ENCODE measurements at places on chromosomes 1 and 21.

DNA sequence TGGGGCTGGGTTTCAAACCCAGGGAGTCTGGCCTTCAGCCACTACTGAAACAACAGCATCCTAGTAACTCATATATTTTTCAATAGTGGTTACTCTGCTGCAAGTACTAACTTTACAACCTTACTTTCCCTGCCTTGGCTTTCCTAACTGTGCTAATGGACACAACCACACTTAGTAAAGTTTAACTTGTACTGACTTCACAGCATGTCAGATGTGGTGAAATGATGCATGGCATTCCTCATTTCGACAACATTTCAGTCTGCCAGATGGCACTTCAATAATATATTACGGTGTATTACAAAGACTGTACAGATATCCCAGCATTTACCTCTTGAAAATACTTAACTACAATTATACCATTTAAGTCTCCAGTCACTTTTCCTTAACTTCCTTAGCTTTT is 27.8 kb downstream of the LRRC7 start:
- DNase-seq = no peak

DNA sequence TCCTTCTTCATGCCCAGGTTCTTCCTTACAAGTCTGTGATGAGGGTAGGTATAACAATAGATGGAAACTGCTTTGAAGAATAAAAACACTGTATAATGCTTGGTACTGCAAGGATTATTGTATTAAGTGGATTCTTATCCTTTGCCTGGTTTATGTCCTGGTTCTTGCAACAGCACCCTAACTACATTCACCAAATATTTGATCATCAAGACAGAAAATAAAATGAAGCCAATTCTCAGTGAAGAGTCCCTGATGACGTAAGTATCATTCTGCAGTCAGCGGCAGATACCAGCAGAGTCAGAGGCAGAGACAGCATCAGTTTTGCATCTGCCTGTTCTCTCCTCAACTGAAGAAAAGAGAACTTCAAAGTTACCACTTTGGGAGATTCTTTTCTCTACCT is 19.7 kb downstream of the ARHGEF11 start:
- DNase-seq = no peak

GRCh38 chr1:39954324-39954869 is 548 bp upstream of the MFSD2A start:
- DNase-seq = no peak

DNA sequence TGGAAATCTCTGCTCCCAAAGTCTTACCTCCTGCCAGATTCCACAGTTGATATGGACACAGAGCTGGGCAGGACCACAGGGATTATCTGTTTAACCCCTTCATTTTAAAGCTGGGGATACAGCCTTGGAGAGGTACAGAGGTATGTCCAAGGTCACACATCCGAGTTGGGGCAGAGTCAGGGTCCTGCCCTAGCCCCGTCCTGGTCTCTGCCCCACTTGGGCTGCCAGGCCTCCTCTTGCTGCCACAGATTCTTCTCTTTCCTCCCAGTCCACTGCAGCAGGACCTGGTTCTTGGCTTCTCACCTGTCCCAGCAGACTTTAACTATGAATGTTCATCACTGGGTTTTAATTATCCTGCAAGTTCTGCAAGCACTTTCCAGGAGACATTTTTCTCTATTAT is 258.3 kb downstream of the MATN1 start:
- no peak for DNase-seq

- DNase-seq = no peak
These were observed 53.0 kb downstream of the LRRC71 start for GRCh38 chr1:156973417-156973816.

- DNase-seq = no peak
These were observed 163.7 kb downstream of the NTPCR start for GRCh38 chr1:233114159-233114558.

GRCh38 chr1:110927484-110928075 is 36.1 kb downstream of the LRIF1 start:
- no peak for DNase-seq

DNA sequence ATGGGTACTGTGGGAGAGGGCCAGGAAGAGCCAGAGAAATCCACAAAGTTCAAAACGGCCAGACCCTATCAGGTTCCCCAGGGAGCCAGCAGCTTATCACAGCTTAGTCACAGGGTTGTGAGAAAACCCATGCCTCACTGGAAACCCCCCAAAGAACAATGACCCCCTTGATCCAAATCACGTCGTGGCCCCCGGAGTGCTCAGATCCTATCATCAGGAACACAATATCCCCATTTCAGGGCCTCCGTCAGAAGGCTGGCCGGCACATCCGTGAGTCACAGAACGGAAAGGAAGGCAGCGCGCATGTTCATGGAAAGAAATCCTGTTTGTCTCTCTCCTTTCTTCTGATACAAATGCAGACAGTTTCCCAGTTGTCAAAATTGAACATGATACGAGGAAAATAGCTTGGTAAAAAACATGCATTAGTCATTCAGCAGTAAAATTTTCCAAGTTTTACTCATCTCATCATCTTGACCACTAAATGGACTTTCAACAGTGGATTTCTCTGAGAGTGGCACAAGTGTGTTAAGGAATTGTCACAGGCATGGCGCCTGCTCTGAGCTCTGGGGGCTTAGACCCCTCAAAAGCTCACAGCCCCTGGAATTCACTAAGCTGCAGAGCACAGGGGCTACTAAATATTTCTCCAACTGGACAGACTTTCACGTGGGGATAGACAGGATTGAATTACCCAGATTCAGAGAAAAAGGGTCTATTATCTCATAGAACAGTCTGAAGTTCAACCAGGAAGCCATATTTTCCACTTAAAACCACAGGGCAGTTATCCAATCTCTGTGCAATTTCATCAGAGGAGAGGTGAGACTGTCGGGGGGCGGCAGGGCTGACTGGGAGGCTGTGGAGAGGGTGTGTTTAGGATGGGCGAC is 124.8 kb downstream of the RIPK4 start:
- no peak for DNase-seq

- DNase-seq = no peak
These were observed 133.4 kb downstream of the COP1 start for GRCh38 chr1:176073524-176074157.

DNA sequence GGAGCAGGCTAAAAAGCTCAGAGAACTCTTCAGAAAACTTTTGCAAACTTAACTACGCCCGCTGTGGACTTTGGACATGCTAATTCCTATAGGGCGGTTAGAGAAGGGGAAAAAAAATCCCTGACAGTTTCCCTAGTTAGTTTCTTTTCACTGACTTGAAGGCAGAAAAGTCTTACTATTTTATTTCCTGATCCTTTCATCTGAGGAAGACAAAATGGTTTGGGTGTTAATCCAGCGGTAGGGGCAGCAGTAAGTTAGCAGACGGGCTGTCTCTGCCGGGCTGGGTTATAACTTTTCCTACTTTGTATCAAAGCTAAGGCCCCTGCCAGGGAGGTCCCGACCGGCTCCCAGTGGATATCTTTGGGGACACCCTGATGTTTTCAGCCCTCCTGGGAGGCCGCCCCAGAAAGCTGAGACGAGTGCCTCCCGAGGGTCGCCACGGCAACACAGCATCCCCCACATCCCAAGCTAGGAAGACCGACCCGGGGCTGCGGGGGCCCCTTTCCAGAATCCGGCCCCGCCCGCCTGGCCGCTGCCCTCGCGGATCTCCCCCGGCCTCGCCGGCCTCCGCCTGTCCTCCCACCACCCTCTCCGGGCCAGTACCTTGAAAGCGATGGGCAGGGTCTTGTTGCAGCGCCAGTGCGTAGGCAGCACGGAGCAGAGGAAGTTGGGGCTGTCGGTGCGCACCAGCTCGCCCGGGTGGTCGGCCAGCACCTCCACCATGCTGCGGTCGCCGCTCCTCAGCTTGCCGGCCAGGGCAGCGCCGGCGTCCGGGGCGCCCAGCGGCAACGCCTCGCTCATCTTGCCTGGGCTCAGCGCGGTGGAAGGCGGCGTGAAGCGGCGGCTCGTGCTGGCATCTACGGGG is 162.6 kb downstream of the RUNX1 start:
- DNase-seq = no peak

- DNase-seq = no peak
These were observed 384.9 kb downstream of the NCAM2 start for GRCh38 chr21:21383126-21383525.

DNA sequence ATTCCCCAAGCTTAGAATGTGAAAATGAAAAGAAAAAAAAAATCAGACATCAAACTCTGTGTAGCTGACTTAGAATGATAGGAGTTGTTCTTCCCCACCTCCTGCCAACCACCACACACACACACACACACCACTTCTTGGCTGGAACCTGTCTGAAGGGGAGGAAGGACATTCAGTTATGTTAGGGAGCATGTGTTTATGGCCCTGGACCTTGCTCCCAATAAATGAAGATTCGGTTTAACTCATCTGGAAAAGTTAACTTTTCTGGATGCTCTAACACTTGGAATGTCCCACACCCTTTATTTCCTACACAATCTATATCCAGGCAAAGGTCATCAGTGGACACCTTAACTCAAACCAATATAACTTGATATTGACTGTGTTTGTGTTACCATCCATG is 112.4 kb downstream of the DAB1 start:
- no peak for DNase-seq

GRCh38 chr1:161131523-161132409 is 701 bp downstream of the DEDD start:
- DNase-seq = no peak

DNA sequence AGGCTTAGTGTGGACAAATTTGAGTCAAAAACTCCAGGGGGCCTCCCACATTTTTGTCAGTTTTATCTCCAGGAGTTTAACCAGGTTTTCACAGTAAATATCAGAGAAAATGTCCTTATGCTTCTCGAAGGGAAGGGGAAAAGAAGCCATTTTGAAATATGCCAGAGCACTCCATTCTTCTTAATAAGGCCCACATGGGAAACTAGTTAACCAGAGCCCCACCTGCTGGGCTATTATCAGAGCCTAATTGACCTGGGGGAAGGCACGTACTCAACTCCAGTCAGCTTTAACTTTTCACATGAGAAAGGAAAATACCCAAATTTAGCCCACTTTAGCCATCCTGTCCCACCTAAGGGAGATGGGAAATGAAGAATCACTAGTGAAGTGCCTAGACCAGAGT is 296.3 kb downstream of the PTBP2 start:
- DNase-seq = no peak

- no peak for DNase-seq
These were observed 34.0 kb upstream of the ADGRL4 start for GRCh38 chr1:79040424-79041082.

GRCh38 chr1:50861772-50862171 is 98.3 kb downstream of the FAF1 start:
- no peak for DNase-seq

GRCh38 chr1:208924928-208925327 is 658.6 kb upstream of the CAMK1G start:
- DNase-seq = no peak

- DNase-seq = no peak
These were observed 142.4 kb downstream of the CD247 start for GRCh38 chr1:167375949-167376348.

GRCh38 chr1:18238190-18238589 is 130.6 kb downstream of the IGSF21 start:
- DNase-seq = no peak

GRCh38 chr1:156438278-156438987 is 62.1 kb downstream of the MEF2D start:
- no peak for DNase-seq

- no peak for DNase-seq
These were observed 69.9 kb downstream of the NFASC start for GRCh38 chr1:204940591-204940990.

Data from stimulated activated CD8-positive, alpha-beta memory T cell treated with anti-CD3 and anti-CD28 coated beads, Interleukin-15, amount 100 ng/mL, for 48 hours (primary cell).